ENCODE measurements at places on chromosomes 11 and 22.

GRCh38 chr22:22835771-22836291 lies 51.8 kb upstream of the IGLL5 start:
- DNase-seq, result no peak

GRCh38 chr11:67645521-67646461 lies 4.7 kb downstream of the ACY3 start:
- DNase-seq, result no peak

DNA sequence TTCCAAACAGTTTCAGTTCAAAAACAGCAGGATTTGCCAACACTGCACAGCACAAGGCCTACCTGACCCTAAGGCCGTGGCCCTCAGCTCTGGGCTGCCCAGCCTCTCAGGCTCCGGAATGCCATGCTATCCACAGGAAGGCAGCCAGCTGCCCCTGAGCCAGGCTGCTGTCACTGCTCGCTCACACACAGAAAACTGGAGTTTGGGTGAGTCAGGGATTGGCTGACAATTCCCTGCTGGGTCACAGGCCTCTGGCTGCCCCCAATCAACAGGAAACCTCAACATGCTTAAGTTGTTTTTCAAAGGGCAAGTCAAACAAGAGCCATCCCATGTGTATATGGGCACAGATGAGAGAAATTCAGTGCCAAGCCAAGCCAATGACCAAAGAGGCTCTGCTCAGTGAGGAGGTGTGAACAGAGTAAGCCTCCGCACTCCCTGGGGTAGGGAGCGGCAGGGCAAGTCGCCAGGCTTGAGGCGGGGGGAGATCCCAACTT lies 50.2 kb downstream of the RPL27A start:
- DNase-seq, result no peak

DNA sequence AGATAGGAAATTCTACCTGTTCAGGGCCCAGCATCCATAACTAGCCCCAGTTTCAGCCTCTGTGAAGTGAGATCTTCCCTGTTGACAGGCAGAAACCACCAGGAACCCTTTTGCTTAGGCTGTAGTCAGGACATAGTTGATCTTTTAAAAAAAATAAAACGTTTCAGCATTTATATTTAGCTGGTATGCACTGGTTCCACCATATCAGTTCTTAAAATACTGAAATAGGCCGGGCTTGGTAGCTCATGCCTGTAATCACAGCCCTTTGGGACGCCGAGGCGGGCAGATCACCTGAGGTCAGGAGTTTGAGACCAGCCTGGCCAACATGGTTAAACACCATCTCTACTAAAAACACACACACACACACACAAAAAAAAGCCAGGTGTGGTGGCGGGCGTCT lies 35.3 kb downstream of the GALNT18 start:
- DNase-seq, result no peak

DNA sequence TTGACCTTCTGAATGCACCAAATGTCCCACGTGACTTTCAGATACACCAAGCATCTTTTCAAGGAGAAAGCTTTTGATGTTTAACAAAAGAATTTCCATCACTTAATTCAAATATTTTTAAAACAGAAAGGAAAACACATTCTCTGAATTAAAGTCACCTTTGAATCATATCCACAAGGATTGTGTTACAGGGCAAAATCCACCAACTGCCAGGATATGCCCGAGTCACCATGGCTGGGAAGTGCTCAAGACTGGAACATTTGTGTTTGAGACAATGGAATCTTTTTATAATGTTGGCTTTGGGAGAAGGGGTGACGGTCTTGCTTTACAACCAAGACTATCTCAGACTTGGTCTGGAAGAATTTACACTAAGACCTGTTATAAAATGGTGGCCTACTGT lies 40.8 kb downstream of the BID start:
- no peak for DNase-seq

Data from stimulated activated CD8-positive, alpha-beta memory T cell treated with anti-CD3 and anti-CD28 coated beads, Interleukin-7, amount 100 ng/mL, for 24 hours (primary cell).